ENCODE measurements at places on chromosomes 1 and 21. TPM values are rescaled to one million over a fixed set of nuclear protein-coding genes. Genes with fewer than 3 reads are reported as not detected.

NSUN4 gene
- total RNA-seq, result 26.9 TPM

OR14A16 gene
- total RNA-seq, result not detected

SESN2 gene
- total RNA-seq, result 13.1 TPM

FASLG gene
- total RNA-seq, result 1.2 TPM

ANGPTL1 gene
- total RNA-seq, result 12.3 TPM

ANGPTL3 gene
- total RNA-seq, result not detected

DNA sequence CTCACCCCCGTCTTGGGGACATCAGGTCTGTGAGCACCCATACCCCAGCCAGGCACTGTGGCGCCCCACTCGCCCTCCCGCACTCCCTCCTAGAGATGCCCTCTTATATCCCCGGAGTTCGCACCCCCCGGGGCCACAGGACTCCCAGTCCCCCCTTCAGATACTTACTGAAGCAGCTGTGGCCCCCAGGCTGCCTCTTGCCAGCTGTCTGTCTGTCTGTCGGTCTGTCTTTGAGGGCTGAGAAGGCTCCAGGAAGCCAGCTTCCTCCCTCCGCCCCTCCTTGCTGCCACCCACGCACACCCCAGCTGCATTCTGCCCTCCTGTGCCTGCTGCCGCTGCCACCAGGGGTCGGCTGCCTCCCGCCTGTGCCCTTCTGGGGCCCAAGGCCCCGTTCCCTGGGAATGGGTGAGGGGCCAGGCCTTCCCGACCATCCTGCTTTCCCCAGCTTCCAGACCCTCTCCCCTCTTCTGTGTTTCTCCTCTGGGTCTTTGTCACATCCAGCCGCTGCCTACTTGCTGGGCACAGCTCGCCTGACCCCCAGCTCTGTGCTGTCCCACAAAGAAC is at the start of gene PTPN7:
Gene PTPN7, minus strand, starts transcription at position 226 of the 564 bp plus-strand sequence. CDS start 1,200 bp downstream, outside the sequence.
- no peaks in the 10 kb centered on the region for H3K36me3 ChIP-seq
- peak; percentile 74 for DNase-seq
- H3K27me3 ChIP-seq, result no peaks in the 10 kb centered on the region
- H3K27ac ChIP-seq, result peak within 1 kb of the TSS; percentile 76
- peaks cover 25% of the 10 kb centered on the region for H3K4me1 ChIP-seq

GRCh38 chr1:113993072-113993471 is 13.8 kb downstream of the OLFML3 start:
- H3K4me3 ChIP-seq, result no peak overlapping the region
- no peak overlapping the region for H3K27ac ChIP-seq
- no peak for DNase-seq
- H3K4me1 ChIP-seq, result no peaks in the 10 kb centered on the region
